ENCODE measurements at places on chromosomes 13 and 19. TPM values are rescaled to one million over a fixed set of nuclear protein-coding genes. Genes with fewer than 3 reads are reported as not detected.

TRPC4 gene
- total RNA-seq = 4.8 TPM

CNFN gene
- total RNA-seq = not detected

VSIG10L gene
- 0.22 TPM for total RNA-seq

AMER2 gene
- not detected for total RNA-seq

HSH2D gene
- total RNA-seq = not detected

MIR17HG gene
- total RNA-seq = 12.3 TPM

PSG2 gene
- total RNA-seq = 0.12 TPM

ABHD13 gene
- 7.6 TPM for total RNA-seq

PDCD5 gene
- total RNA-seq = 175 TPM

ZNF99 gene
- not detected for total RNA-seq

MEF2B gene
- total RNA-seq = not detected

CLEC17A gene
- not detected for total RNA-seq

CEACAM1 gene
- total RNA-seq = under 0.01 TPM

ZNF728 gene
- total RNA-seq = 0.12 TPM

BICRA gene
- total RNA-seq = 7.9 TPM

SH3GL1 gene
- total RNA-seq = 29.1 TPM

ZNF534 gene
- total RNA-seq = not detected

ATG4D gene
- total RNA-seq = 16.7 TPM

MUC16 gene
- total RNA-seq = under 0.01 TPM

TTC9B gene
- not detected for total RNA-seq

CATSPERD gene
- total RNA-seq = not detected

NLRP4 gene
- total RNA-seq = not detected

RASGRP4 gene
- total RNA-seq = not detected

Measured in uterine smooth muscle cell (primary cell).